ENCODE measurements at places on chromosomes 5 and 9. TPM values are rescaled to one million over a fixed set of nuclear protein-coding genes. Genes with fewer than 3 reads are reported as not detected.

The CDKN2AIPNL gene
- total RNA-seq = 36.3 TPM

The SPINK7 gene
- not detected for total RNA-seq

The EFNA5 gene
- total RNA-seq = 2.1 TPM

The CARD6 gene
- 24.2 TPM for total RNA-seq

The ENHO gene
- total RNA-seq = not detected

The VCAN gene
- total RNA-seq = 1,493 TPM

The EIF4E1B gene
- not detected for total RNA-seq

The PCBD2 gene
- total RNA-seq = 0.90 TPM

The PCDHA1 gene
- total RNA-seq = 0.09 TPM

The FBN2 gene
- 45.1 TPM for total RNA-seq

The REEP2 gene
- total RNA-seq = 1.1 TPM

The FBLL1 gene
- not detected for total RNA-seq
